CD4-positive, alpha-beta memory T cell (primary cell): ENCODE measurements at places on chromosomes 1 and 21. TPM values are rescaled to one million over a fixed set of nuclear protein-coding genes. Genes with fewer than 3 reads are reported as not detected.

Gene CHI3L1
- not detected for polyA plus RNA-seq

Gene CLDN17
- not detected for polyA plus RNA-seq

Gene RXRG
- polyA plus RNA-seq = not detected

Gene SIM2
- polyA plus RNA-seq = 0.07 TPM

Gene CASQ1
- not detected for polyA plus RNA-seq

Gene ACOT11
- not detected for polyA plus RNA-seq

Gene GPR161
- 0.10 TPM for polyA plus RNA-seq

Gene SEC16B
- not detected for polyA plus RNA-seq

Gene KRTAP10-10
- not detected for polyA plus RNA-seq

Gene ENAH
- polyA plus RNA-seq = not detected

Gene PODN
- not detected for polyA plus RNA-seq

Gene CYP4A11
- polyA plus RNA-seq = not detected

Gene FLG
- not detected for polyA plus RNA-seq

Gene FAM72C
- not detected for polyA plus RNA-seq

Gene GJB5
- polyA plus RNA-seq = not detected

Gene ARHGAP30
- 63.4 TPM for polyA plus RNA-seq

Gene OR2G6
- polyA plus RNA-seq = not detected

Gene GLIS1
- polyA plus RNA-seq = not detected

Gene CD1D
- polyA plus RNA-seq = not detected

Gene NPHS2
- not detected for polyA plus RNA-seq

Gene PERM1
- not detected for polyA plus RNA-seq

Gene FCRLA
- 2.7 TPM for polyA plus RNA-seq

Gene ADAM30
- polyA plus RNA-seq = not detected

Gene PCP4L1
- polyA plus RNA-seq = not detected

Gene TMEM52
- not detected for polyA plus RNA-seq

Gene TSSK3
- polyA plus RNA-seq = not detected

Gene DMBX1
- not detected for polyA plus RNA-seq

Gene HOOK1
- 9.3 TPM for polyA plus RNA-seq
